A549 (cell line): ENCODE measurements at places on chromosomes 16 and 17.

DNA sequence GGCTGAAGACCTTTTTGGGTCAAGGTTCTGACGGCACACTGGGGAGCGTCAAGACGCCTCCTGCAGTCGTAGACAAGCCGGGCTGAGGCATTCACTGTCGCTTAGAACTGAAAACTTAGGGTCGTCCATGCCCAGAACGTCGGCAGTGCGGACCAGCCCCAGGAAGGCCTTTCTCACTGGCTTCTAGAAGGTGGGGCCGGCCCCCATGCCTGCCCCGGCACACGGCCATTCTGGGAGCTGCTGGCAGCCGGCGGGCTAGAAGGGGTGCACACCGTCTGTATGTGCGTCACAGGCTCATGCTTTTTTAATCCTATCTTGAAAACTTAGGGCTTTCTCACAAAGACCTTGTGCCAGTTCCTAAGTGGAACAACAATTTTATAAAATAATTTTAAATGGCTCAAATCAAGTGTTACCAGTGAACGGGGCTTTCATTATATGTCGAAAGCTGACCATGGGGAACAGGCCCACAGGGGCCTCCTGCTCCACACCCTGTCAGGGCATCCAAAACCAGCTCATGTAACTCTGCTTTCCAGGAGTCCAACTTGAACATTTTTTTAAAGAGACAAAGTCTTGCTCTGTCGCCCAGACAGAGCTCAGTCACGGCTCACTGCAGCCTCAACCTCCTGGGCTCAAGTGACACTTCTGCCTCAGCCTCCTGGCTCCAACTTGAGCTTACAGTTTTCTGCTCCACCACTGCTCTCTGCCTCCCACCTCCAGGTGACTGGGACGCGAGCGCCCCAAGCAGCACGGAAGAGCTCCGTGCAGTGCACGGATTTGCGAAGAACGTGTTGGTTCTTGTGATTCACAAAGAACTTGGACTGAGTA, 111.2 kb downstream of the ANKRD11 start:
- no peak for DNase-seq

DNA sequence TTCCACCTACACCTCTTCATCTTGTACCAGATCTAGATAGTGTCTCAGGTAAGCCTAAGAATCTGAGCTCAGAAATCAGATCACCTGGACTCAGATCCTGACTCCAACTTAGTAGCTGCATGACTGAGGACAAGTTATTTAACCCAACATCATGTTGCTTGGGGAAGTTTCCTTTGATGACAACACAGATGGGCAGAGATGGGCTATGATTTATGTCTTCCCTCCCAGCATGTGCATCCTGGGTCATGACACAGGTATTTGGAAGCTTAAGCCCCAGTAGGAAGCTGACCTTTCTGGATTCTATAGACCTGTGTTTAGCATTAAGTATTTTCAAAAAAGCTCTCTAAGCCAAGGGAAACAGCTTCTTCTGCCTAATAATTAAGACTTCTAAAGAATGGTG, 12.4 kb upstream of the HEATR6 start:
- no peak for DNase-seq

DNA sequence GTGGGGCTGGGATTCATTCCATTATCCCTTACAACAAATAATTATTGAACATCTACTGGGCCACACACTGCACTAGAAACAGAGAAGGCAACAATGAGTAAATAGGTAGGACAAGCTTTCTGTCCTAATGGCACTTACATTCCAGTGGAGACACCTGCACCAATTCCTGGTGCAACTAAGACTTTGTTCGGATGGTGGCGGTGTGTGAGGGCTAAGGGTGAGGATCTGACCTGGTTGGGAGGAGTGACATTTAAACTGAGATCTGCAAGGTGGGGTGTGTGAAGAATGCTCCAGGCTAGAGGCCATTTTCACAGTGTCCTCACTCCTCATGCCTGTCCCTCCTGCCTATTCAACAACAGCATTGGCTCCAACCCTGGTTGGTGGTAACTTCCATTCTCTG, 510.0 kb downstream of the XYLT1 start:
- DNase-seq: no peak

DNA sequence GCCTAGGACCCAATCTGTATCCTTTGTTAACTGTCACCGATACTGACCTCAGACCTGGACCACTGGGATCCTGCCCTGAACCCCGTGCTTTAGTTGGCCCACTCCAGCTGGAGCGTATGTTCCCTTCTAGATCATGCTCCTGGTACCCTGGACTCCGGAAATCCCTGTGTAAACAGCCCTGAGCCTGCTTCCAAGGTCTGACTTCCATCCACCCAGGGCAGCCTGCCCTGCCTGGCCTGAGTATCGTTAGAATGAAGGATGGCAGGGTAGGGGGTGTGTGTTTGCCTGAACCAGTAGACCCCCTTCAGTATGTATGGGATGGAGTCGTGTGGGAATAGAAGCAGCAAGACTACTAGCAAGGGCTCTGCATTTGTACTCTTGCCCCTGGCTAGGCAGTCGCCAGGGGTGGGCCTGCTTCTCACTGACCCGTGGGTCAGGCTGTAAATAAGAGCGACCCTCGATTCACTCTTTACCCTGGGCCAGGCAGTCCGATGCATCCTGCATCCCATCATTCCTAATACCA, 691 bp upstream of the TMEM98 start:
- DNase-seq: no peak

- no peak for DNase-seq
These were observed 41.7 kb downstream of the SMPD3 start for GRCh38 chr16:68406458-68407152.

GRCh38 chr17:77419095-77419494, 278.3 kb downstream of the SEC14L1 start:
- no peak for DNase-seq

- DNase-seq: no peak
These were observed 30.4 kb downstream of the KDM8 start for GRCh38 chr16:27233731-27234130.

- peak; percentile 91 for DNase-seq
These were observed 10.6 kb upstream of the AURKB start for GRCh38 chr17:8220783-8221662.

- DNase-seq: no peak
These were observed 42.1 kb upstream of the MLYCD start for GRCh38 chr16:83856792-83857191.
